ENCODE measurements at places on chromosomes 2 and 18.
A peak's percentile ranks its signal among the peaks of the same experiment; 100 is the strongest.

DNA sequence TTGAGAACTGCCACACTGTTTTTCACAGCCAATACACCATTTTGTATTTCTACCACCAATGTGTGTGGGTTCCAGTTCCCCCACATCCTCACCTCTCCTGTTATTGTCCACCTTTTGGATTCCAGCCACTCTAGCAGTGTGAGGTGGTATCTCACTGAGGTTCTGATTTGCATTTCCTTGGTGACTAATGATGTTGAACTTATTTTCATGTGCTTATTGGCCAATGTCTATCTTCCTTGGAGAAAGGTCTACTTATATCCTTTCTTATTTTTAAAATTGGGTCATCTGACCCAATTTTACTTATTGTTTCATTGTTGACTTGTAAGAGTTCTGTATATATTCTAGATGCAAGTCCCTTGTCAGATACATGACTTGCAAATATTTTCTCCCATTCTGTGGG, 9.1 kb upstream of the HPCAL1 start:
- DNase-seq = no peak

- no peak for DNase-seq
Observed at GRCh38 chr18:37684590-37684989, 119.0 kb upstream of the CELF4 start.

DNA sequence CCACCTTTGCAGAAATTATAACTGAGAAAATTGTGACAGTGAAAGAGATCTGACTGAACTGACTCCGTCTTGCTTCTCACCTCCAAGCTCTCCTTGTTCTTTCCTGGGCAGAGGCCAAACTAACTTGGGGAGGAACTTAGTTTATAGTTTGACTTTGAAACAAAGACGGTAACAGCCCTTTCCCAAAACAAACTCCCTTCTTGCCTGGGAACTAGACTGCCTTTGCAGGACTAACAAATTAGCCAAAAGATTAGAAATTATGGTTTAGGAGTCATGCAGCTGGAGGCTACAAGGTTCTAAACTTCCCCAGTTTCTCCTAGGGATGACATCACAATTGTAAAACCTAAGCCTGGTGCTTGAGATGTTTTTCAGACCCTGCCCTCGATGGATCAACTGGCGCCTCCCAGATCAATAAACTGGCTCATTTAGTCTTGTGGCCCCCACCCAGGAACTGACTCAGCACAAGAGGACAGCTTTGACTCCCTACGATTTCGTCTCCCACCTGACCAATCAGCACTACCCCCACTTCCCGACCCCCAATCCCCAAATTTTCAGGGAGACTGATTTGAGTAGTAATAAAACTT, 137.7 kb downstream of the ALPK2 start:
- no peak for DNase-seq

DNA sequence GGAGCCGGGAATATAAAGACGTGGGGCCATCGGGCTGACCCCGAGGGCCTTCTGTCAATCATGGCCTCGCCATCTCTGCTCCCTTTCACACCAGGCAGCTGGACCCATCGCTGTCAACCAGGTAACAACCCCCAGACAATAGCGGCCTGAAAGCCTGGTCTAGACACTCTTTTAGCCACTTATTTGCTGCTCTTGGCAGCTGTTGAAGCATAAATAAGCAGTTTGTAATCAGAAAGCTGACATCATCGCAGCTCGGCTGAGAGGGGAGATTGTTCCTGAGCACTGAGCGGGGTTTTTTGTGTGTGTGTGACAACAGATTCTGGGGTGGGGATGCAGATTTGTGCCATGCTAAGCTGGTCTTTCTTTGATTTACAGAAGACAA, 423.6 kb upstream of the POU3F3 start:
- DNase-seq = peak; percentile 10

DNA sequence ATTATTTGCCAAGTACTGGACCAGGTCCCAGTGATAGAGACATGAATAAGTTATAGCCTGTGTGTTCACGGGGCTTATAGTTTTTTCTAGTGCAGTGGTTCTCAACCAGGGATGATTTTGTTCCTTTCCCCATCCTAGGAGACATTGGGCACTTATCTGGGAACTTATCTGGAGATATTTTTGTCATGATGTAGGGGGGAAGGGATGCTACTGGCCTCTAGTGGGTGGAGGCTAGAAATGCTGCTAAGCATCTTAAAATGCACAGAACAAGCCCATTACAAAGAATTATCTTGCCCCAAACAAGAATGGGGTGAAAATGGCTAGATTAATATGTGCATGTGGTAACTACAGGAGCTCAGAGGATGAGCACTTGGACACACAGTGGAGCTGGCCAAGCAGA, 75.2 kb downstream of the KLHL29 start:
- DNase-seq = no peak

DNA sequence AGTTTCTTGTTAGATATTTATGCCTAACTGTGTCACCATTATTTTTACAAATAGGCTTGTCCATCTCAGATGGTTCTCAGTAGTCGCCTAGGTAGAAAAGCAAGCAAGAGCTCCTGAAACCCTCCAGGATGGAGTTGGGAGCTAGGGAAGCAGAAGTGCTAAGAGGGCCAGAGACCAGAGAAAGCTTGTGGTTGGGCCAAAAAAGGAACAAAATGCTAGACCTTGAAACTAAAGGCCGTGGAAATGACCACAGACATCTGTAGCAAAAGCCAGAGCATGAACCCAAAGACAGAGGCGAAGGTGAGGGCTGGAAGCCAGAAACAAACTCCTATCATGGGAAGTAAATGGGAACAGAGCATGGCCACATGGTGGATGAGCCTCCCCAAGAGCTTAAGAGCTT, 29.9 kb upstream of the RMDN2 start:
- no peak for DNase-seq

- no peak for DNase-seq
Observed at GRCh38 chr2:228799208-228799588, 471.9 kb downstream of the PID1 start.

DNA sequence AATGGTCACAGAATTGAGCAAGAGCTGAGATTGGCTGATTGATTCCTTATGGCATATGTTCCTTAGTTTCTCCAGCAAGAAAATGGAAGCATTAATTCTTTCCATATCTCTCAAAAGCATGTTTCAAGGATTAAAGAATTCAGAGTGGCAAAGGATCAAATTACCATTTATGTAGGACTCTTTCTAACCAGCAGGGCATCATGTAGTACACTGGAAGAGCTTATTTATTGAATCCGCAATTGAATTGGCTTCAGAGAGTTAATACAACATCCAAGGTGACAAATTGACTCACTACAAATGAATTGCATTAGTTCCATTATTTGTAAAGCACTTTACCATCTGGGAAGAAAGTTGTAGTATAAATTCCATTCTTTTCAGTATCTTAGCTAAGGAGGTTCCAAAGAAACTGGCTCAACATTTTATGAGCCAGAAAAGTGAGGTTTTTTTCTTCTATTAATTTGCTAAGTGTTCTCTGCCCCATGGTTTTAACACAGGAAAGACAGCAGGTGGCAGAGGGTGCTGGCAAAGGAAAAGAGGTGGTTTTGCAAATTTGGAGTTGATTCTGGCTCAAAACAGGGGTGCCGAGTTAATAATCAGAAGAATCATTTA, 409.9 kb downstream of the MTX2 start:
- DNase-seq = no peak

- no peak for DNase-seq
Observed at GRCh38 chr2:69604026-69604678, 39.4 kb downstream of the AAK1 start.

Data from NCI-H2107 (cell line).